Activated CD4-positive, alpha-beta T cell treated with anti-CD3 and anti-CD28 coated beads for 36 hours (primary cell): ENCODE measurements at places on chromosomes 7 and 10. TPM values are rescaled to one million over a fixed set of nuclear protein-coding genes. Genes with fewer than 3 reads are reported as not detected.

The PLEKHS1 gene
- 0.09 TPM for total RNA-seq

The CNNM1 gene
- total RNA-seq, result 1.5 TPM

- no peaks in the 10 kb centered on the region for H3K4me1 ChIP-seq
- DNase-seq, result no peak
- H3K36me3 ChIP-seq, result no peaks in the 10 kb centered on the region
- no peak overlapping the region for H3K4me3 ChIP-seq
- H3K27me3 ChIP-seq, result no peaks in the 10 kb centered on the region
- no peak overlapping the region for H3K27ac ChIP-seq
These were observed 11.4 kb downstream of the CLDN3 start for GRCh38 chr7:73758581-73759138.

The SUN3 gene
- not detected for total RNA-seq

DNA sequence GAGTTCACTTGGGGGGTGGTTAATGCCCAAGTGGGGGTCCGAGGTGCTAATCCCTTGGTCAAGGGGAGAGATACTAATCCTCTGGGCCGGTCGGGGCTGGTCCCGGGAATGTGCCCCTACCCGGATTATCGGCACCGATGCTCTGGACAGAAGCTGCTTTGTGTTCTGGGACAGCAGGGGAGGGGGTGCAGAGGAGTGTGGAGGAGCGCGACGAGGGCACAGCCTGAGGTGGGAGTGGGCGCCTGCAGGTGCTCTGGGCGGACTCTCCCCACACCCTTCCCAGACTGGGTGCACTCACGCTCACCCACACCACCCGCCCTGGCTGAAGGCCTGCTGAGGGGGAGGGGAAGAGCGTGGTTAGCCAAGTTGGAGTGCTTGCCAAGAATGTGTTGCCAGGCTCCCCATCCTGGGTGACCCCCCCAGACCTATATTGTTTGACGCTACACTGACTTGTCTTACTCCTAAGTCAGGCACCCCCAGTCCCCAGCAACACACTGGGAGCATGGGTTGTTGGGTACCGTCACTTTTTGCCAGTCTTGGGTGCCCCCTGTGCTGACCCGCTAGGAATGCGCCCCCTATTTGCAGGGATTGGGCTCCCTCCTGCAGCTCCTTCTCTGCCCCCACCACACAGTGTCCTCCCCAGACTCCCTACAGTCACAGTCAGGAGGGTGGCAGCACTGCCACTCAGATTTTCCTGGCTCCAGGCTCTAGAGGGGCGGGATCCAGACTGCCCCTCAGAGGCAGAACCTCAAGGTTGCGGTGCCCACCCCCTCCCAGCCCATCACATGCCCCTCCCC is 1.2 kb downstream of the SLC4A2 start:
- peak overlapping the region; percentile 55 for H3K27ac ChIP-seq
- DNase-seq, result peak; percentile 47
- peak overlapping the region; percentile 81 for H3K4me3 ChIP-seq
- no peaks in the 10 kb centered on the region for H3K27me3 ChIP-seq
- peaks cover 28% of the 10 kb centered on the region for H3K4me1 ChIP-seq

GRCh38 chr7:158247758-158248487 is 339.7 kb downstream of the PTPRN2 start:
- H3K27me3 ChIP-seq, result no peaks in the 10 kb centered on the region
- H3K4me3 ChIP-seq, result no peak overlapping the region
- no peak overlapping the region for H3K27ac ChIP-seq
- no peak for DNase-seq
- no peaks in the 10 kb centered on the region for H3K4me1 ChIP-seq

DNA sequence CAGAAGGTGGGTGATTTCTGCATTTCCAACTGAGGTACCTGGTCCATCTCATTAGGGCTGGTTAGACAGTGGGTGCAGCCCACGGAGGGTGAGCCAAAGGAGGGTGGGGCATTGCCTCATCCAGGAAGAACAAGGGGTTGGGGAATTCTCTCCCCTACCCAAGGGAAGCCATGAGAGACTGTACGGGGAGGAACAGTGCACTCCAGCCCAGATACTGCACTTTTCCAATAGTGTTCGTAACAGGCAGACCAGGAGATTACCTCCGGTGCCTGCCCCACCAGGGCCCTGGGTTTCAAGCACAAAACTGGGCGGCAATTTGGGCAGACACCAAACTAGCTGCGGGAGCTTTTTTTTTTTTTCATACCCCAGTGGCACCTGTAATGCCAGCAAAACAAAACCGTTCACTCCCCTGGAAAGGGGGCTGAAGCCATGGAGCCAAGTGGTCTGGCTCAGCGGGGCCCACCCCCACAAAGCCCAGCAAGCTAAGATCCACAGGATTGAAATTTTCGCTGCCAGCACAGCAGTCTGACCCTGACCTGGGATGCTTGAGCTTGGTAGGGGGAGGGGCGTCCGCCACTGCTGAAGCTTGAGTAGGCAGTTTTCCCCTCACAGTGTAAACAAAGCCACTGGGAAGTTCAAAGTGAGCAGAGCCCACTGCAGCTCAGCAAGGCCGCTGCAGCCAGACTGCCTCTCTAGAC is 31.2 kb downstream of the ARMC10 start:
- no peak overlapping the region for H3K27ac ChIP-seq
- H3K4me3 ChIP-seq, result no peak overlapping the region
- DNase-seq, result no peak
- peaks cover 7% of the 10 kb centered on the region for H3K4me1 ChIP-seq
- no peaks in the 10 kb centered on the region for H3K27me3 ChIP-seq

DNA sequence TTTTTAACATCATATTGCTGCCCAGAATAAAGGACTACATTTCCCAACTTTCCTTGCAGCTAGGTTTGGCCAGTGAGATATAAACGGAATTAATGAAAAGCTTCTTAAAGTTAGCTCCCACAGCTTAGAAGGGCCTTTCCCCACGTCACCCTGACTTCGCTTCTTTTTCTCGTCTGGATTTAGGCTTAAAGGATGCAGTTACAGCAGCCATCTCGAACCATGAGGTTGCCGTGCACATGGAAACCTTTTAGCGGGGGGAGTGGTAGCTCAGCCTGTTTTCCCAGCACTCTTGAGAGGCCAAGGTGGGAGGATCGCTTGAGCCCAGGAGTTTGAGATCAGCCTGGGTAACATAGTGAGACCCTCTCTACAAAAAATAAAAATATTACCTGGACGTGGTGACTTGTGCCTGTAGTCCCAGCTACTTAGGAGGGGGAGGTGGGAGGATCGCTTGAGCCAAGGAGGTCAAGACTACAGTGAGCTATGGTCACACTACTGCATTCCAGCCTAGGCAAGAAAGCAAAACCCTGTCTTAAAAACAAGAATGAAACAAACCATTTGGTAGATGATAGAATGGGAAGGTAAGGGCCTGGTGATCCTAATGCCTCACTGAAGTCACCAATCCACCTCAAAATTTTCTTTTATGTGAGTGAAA is 64.3 kb upstream of the C1GALT1 start:
- no peaks in the 10 kb centered on the region for H3K36me3 ChIP-seq
- DNase-seq, result no peak
- H3K27me3 ChIP-seq, result no peaks in the 10 kb centered on the region
- H3K4me1 ChIP-seq, result no peaks in the 10 kb centered on the region
- no peak overlapping the region for H3K4me3 ChIP-seq

DNA sequence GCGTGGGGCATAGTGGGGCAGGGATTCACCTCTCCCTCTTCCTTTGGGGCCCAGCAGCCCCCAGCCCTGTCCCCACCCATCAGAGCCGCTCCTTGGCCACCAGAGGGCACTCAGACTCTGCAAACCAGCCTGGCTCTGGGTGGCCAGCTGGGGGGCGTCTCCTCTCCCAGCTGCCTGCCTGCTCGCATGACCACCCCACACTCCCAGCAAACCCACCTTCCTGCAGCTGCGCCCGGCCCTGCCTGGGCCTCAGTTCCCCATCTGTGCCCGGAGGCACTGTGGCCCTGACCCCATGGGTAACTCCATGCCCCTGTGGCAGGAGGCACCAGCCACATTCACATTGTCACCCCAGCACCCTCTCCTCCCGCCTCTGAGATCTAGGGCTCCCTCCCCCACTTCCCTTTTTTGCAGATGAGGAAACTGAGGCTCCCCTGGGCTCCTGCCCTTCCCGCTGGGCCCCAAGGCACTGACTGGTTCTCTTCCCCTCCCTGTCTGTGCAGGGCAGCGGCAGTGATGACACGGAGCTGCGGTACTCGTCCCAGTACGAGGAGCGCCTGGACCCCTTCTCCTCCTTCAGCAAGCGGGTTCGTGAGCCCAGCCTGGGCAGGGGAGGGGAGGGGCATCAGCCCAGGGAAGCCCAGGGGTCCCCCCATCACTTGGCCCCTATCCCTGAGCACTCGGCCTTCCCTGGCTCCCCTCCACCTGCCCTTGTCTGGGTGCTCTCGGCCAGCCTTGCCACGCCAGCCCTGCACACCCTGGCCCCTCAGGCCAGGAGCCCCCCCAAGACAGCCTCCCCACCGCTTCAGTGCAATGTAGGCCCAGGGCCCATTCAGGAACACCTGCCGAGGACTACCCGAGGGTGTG is 6.9 kb upstream of the SH2B2 start:
- DNase-seq, result peak; percentile 79
- no peaks in the 10 kb centered on the region for H3K36me3 ChIP-seq
- peaks cover 12% of the 10 kb centered on the region for H3K4me1 ChIP-seq
- H3K27ac ChIP-seq, result no peak overlapping the region
- H3K27me3 ChIP-seq, result peaks cover under 1% of the 10 kb centered on the region

The CALCR gene
- total RNA-seq, result not detected

DNA sequence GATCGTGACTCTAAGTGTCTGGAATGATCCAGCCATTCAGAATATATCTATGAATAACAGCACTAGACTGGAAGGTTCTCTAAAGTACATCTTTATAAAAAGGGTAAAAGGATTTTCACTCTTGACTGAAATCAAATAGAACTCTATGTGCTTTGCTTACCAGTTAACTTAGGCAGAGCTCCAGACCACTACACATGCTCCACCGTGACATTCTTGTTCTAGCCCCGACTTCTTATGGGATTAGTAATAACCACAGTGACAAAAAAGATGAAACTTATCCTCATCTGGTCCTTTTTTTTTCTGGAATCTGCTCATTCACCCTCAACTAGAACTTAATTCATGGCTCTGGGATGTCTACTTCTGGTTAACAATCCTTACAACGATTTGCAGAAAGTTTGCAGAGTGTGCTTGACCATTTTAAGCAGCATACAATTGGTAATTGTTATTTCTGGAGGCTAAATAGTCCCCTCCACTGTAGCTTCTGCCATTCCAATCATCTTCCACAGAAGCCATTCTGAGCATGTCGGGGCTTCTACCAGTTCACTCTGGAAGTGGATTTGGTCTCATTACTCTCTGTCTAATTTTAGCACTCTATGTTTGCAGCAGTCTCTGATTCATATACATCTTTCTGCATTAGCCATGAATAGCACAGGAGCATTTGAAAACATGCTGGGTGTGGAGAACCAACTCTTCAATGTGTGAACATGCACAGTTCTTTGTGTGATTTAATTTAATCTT is 163.7 kb upstream of the CDC14C start:
- H3K4me1 ChIP-seq, result no peaks in the 10 kb centered on the region
- no peaks in the 10 kb centered on the region for H3K36me3 ChIP-seq
- H3K27ac ChIP-seq, result no peak overlapping the region

DNA sequence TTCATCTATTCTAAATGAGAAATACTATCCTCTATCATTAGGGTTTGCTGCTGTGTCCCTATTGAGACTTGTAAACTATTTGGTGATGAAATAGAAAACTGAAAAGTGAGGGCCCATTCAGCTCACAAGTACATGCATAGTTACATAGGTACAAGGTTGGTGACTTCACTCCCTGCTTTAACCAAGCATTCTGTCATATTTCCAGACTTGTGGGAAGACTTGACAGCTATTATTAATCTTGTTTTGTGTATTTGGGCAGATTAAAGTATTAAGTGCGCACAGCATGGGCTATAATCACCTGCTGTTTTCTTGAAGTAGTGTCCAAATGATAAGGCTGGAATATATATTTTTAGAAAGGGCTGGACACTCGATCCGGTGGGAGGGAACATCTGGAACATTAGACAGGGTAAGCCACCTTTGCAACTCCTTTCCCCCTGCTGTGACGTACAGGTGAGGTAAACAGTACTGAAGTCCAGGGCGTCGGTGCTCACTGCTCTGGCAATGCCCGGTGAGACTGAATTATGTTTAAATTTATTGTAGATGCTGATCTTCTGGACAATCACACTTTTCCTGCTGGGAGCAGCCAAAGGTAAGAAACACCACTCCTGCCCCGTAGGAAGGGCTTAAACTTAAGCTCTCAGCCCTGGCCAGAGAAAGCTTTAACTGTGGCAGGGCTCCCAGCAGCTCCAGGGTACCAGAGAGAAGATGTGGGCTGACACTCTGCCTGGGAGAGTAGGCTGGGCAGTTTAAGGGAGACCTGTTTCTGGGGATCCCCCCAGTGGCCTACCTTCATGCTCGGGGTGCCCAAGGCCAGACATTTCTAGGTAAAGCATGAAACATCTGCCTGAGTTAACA is at the start of gene PNLIPRP1:
PNLIPRP1 (plus strand) TSS at position 370 of the 855 bp plus-strand sequence; CDS start at position 541, 171 bp downstream.
- no peak within 1 kb of the TSS for H3K27ac ChIP-seq
- H3K27me3 ChIP-seq, result peaks cover 3% of the 10 kb centered on the region
- no peak for DNase-seq
- no peaks in the 10 kb centered on the region for H3K4me1 ChIP-seq

The NYAP1 gene
- 0.21 TPM for total RNA-seq
